ENCODE measurements at places on chromosomes 6 and 20.

GRCh38 chr20:31579245-31579644, 25.8 kb upstream of the ID1 start:
- no peak for DNase-seq

DNA sequence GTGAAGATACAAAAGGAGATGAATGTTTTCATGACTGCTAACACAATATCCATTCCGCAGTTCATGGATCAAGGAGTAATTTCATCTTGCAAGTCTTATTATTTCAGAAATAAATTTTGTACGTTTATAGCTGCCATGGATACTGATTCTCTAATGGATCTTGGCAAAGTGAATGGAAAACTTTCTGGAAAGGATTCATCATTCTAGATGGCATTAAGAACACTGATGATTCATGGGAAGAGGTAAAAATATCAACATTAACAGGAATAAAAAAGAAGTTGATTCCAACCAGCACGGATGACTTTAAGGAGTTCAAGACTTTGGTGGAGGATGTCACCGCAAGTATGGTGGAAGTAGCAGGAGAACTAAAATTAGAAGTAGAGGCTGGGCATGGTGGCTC, 2.8 kb downstream of the HUS1B start:
- DNase-seq, result no peak

DNA sequence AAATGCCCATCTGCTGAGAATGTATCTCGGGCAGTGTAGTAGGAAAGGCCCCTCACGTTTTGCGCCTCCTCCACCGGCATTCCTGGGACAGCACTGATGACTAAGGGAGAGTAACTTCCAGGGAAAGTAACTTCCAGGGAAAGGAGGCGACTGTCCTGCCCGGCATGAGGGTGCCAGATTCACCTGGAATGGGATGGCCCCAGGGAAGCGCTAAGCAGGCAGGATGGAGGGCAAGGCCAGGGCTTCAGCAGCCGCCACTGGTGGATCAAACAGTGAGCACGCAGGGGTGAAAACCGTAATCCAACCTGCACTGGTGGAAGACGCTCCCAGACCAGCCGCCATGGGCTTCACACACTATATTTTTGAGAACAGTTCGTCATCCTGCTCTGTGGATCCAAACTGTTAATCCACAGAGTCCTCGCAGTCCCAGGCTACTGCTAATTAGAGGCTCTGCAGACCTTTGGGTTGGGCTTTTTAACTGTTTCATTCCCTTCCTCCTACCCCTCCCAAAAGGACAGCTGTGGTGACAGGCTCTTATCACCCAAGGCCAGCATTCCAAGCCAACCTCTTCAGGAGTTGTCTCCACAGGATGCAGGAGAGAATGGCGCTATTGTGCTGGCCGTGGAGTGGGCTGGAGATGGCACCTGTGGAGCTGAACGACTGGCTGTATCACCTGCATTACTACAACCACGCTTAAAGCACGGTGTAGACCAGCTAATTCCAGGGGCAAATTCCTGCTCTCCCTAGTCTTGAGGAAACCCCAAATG, 178.9 kb downstream of the DLL1 start:
- DNase-seq, result no peak

- DNase-seq, result no peak
Measured at GRCh38 chr6:124683507-124683906, 278.7 kb upstream of the RNF217 start.

GRCh38 chr6:108363889-108364313, 69.0 kb downstream of the AFG1L start:
- DNase-seq, result no peak

DNA sequence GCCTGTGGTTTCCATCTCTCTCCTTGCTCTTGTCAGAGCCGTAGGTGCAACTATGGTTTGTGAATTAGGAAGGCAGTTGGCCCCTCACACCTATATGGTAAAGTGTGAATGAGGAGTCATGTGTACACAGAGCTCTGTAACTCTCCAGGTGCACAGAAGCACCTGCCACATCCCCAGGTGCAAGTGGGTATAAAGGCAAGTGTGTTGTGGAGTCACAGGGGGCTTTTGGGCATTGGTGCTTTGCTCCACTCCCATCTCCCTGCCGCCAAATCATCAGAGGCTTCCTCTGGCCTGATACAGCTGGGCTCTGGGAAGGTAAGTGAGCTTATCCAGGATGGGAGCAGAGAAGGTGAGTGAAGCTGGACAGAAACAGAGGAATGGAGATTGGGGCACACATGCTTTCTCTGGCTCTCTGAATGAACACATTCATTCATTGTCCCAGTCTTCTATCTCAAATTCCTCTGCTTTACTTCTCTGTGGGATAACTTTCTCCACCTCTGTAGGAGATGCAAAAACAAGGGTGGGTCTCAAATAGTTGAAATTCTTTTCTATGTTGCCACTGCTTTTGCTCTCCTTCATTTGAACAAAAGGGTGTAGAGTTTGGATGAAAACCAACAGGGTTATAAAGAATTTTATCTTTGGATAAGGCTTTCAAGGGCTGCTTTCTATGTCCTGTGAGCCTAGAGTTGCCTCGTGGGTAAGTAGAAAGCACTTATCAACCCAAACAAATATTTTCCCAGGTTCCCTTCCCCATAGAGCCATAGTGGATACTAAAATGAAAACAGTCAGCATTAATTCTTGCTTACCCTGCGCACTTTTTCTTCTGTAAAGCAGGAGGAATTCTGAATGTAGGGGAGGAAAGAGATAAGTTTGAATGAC, 45.0 kb upstream of the RIPOR2 start:
- DNase-seq, result no peak

DNA sequence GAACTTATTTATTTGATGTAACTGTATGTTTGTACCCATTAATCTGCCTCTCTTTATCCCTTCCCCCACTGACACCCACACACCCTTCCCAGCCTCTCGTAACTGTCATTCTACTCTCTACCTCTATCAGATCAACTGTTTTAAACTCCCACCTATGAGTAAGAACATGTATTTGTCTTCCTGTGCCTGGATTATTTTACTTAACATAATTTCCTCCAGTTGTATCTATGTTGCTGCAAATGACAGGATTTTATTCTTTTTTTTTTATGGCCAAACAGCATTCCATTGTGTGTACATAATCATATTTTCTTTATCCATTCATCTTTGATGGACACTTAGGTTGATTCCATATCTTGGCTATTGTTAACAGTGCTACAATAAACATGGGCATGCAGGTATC, 49.3 kb downstream of the PHACTR2 start:
- no peak for DNase-seq

GRCh38 chr20:45550765-45551164, 3.6 kb upstream of the EPPIN start:
- no peak for DNase-seq

- DNase-seq, result no peak
Measured at GRCh38 chr20:3686867-3687321, 5.1 kb upstream of the ADAM33 start.

- no peak for DNase-seq
Measured at GRCh38 chr6:105212587-105212986, 32.8 kb upstream of the POPDC3 start.

DNA sequence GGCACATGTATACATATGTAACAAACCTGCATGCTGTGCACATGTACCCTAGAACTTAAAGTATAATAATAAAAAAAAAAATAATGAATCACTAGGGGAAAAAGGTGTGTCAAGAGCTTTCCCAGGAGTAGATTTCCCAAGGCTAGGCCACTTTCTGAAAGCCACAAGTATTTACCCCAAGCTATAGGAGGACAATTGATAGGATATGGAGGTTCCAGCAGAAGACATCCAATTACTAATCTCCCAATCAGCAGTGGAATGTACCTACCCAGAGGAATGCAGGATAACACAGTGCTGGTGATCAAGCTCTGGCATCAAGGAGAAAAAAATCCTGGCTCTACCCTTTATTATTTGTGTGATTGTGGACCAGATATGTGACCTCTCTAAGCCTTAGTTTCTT, 562.7 kb downstream of the RFPL4B start:
- no peak for DNase-seq

DNA sequence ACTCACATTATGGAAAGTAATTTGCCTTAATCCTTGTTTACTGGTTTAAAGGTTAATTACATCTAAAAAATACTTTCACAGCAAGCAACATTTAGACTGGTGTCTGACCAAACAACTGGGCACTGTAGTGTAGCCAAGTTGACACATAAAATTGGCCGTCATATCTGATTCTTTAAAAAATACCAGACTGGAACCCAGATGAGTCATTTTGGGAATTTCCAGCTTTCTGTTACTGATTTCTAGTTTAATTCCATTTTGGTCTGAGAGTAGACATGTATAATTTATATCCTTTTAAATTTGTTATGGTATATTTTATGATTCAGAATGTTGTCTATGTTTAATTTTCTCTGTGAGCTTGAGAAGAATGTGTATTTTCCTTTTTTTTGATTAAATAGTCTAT, 44.1 kb downstream of the SCP2D1 start:
- DNase-seq, result no peak

DNA sequence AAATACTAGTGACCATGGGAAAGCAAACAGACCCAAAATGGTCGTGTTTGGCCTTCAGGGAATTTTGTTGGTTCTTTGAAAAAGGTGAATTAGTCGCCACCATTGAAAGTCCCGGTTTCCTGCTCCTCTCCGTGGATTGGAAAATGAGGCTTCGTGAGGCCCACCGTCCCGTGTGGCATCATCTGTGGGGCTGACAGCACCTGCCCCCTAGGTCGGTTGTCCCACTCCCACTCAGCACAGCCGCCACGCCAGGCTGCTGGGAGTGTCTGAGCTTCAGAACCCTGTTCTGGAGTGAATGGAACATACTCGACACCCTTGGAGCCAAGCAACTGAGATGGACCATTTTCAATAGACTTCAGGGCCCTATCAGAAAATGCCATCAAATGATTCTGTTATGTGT, 33.0 kb upstream of the FOXC1 start:
- no peak for DNase-seq

GRCh38 chr20:5807431-5807830, 57.2 kb downstream of the SHLD1 start:
- no peak for DNase-seq

DNA sequence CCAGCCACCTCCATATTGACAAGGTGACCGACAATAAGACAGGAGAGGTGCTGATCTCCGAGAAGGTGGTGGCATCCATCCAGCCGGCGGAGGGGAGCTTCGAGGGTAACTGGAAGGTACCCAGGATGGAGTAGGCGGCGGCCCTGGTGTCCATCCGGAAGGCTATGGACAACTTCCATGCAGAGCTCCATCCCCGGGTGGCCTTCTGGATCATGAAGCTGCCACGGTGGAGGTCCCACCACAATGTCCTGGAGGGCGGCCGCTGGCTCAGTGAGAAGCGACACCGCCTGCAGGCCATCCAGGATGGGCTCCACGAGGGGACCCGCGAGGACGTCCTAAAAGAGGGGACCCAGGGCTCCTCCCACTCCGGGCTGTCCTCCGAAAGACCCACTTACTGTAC, 17.0 kb downstream of the DEFB115 start:
- no peak for DNase-seq

DNA sequence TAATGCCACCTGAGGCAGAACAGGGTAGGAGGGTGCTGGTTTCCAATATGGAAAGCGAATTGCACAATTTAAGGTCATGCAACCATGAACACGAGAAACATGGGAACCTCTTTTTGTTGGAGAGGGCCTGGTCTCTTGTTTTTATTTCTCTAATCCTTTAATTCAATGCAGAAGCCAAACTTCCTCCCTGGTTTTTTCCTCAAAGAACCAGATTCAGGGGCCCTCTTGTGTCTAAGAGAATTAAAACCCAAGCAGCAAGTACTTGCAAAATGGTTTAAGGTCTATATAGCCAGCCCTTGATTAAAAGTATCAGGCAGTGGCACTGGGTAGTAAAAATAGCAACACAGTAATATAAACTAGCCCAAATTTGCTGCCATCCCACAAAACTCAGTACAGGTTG, 19.5 kb downstream of the GSTA4 start:
- no peak for DNase-seq

DNA sequence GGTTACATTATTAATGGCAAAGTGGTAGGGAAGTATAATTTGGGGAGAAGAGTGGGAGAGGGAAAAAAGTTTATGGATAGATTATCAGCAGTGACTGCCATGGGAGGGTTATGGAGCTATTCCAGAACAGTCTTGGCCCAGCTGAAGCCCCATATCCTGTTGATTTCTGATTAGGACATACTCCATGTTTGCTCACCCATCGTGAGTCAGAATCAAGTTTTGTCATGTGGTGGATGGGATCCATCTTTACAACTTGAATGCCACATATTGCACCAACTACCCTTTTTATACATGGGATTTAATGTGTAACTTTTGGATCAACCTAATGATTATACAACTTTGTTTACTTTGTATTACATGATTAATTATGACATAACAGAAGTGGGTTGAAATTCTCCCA, 217.0 kb downstream of the HAO1 start:
- DNase-seq, result no peak

GRCh38 chr6:148203970-148204369, 138.7 kb upstream of the SASH1 start:
- peak; percentile 44 for DNase-seq

GRCh38 chr20:3786126-3786484, 435 bp downstream of the CENPB start:
- DNase-seq, result peak; percentile 60

DNA sequence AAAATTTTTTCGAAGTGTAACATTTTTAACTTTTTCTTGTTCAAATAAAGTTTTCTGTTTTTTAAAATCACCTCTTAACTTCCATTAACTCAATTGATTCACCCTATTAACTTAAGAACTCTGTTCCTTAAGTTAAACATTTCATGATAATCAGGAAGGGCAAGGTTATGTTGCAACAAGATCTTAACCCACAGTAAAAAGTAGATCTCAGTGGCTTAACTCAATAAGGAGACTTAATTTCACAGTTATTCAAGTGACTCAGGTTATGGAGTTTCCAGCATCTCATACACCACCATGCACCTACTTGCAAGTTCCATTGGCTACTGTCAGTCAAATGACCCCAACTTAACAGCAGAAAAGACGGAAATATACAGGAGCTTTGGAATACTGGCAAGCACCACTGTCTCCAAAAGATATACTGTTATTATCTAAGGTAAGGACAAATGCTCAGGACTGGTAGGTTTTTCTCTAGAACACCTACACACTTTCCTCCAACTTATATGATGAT, 11.2 kb downstream of the HLA-DQB1 start:
- no peak for DNase-seq

GRCh38 chr20:18632196-18632789, 44.4 kb downstream of the DTD1 start:
- peak; percentile 52 for DNase-seq

GRCh38 chr6:108744244-108744972, 103.8 kb upstream of the ARMC2 start:
- DNase-seq, result no peak

Measured in activated T-cell treated with anti-CD3 and anti-CD28 coated beads, Interleukin-2, amount 50 U/mL, for 1 hour (primary cell).